ENCODE measurements at places on chromosomes 12 and 14. TPM values are rescaled to one million over a fixed set of nuclear protein-coding genes. Genes with fewer than 3 reads are reported as not detected.

GRCh38 chr14:29906256-29906870 lies 21.3 kb downstream of the PRKD1 start:
- no peak for DNase-seq

DNA sequence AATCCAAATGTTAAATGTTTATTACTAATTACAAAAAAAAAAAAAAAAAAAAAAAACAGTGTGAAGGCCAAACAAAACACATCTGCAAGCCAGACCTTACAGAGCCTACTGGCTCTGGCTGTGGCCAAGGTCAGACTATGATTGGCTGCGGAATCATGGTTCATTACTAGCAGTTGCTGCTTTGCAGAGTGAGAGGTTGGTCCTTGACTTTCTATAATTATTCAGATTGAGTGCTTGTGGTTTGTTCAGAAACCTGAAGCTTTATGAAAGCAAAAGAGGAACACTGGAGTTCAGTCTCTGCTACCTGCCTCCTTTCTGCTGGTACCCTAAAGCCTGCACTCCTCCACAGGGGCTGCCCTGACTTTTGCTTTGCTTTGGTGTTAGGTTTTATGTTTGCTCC lies 550.9 kb downstream of the BCL11B start:
- no peak for DNase-seq

DNA sequence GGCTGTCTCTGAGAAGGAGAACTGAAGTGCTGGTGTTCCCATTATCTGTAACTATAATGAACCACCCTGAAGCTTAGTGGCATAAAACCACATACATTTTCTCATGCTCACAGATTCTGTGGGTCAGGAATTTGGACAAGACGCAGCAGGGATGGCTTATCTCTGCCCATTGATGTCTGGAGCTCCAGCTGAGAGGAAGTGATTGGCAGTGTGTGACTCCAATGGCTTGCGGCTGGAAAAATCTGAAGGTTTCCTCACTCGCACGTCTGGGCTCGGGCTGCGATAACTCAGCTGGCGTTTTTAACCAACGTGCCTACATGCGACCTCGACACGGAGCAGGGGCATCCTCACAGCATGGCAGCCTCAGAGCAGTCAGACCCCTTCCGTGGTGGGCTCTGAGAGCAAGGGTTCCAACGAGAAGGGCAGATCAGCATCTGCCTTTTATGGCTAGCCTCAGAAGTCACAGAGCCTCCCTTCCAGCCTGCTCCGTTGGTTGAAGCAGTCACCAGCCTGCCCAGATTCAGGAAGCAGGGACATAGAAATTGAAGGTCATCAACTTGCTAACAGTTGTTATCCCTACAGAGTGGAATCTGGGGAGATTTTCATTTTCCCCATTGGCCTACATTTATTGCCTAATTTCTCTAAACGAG lies 143.3 kb upstream of the BCL2L14 start:
- DNase-seq: no peak

GRCh38 chr12:127558361-127558760 lies 708.6 kb upstream of the TMEM132C start:
- DNase-seq: no peak

DNA sequence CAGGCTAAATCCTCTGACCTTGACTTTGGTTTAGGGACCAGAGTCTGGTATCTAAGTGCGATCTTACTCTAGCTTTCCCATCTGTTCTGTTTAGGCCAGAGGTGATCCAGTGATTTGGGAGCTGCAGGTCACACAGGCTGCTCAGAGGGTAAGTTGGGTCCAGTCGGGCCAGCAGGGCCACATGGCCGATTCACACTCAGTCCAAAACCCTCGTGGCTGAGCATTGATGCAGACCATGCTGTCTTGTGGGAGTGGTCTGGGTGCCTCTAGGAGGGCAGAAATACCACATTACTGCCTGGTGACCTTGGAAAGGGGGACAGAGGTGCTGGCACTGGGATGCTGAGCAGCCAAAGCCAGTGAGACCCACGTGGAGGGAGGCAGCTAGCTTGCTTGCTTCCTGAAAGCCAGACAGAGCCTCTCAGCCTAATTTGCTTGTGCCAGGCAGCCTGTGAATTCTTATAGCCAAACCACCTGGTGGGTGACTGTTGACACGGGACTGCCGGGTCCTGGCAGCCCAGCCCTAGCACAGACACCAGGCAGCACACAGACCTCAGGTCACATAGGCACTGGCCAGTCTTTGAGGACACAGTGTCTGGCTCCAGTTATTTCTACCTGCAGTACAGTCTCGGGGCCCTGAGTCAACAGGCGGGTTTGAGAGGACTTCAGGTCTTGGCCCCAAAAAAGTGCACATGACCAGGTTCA lies 31.7 kb downstream of the ESRRB start:
- DNase-seq: no peak

DNA sequence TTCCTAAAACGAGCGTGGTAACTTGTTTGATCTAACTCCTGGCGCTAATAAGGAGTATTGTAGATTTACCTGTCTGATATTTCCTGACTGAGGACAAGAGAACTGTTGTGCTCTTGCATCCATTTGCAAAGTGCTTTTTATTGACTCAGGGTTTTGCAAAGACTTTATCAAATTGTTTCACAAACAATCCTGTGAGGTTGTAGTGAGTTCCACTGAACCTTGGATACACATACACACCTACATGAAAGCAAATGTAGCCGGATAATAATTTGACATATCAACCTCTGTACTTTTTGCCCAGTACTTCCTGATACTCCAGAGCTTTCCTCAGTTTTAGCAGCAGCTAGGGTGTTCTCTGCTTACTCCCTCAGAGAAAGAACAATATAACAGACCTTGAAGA lies 6.7 kb upstream of the PTGER2 start:
- no peak for DNase-seq

- peak; percentile 43 for DNase-seq
Measured at GRCh38 chr14:103073876-103074728, 9.9 kb upstream of the LBHD2 start.

Gene TAS2R9
- not detected for total RNA-seq

Gene ARMH4
- total RNA-seq: 0.96 TPM

- DNase-seq: no peak
Measured at GRCh38 chr12:119181944-119182343, 3.2 kb downstream of the HSPB8 start.

- no peak for DNase-seq
Measured at GRCh38 chr12:76909290-76909689, 30.5 kb upstream of the CSRP2 start.

Gene SMIM41
- not detected for total RNA-seq

DNA sequence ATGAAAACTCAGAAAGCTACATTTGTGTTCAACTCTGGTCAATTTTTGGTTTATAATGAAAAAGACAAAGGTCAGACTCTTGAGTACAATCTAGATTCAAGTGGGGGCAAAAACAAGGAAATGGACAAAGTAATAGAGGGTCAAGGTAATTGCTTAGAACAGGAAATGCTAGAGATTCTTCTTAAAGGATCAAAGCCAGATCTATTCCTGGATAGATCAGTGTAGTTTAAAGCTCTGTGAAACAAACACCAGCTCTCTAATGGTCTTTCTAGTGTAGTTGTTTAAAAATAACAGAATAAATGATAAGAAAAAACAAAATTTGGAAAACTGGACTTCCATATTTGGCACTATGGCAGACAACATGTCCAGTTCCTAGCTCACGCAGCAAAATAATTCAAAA lies 70.7 kb upstream of the SLC8A3 start:
- DNase-seq: no peak

Gene VRTN
- total RNA-seq: 0.08 TPM

- no peak for DNase-seq
Measured at GRCh38 chr14:72478471-72478893, 415.4 kb downstream of the DPF3 start.

DNA sequence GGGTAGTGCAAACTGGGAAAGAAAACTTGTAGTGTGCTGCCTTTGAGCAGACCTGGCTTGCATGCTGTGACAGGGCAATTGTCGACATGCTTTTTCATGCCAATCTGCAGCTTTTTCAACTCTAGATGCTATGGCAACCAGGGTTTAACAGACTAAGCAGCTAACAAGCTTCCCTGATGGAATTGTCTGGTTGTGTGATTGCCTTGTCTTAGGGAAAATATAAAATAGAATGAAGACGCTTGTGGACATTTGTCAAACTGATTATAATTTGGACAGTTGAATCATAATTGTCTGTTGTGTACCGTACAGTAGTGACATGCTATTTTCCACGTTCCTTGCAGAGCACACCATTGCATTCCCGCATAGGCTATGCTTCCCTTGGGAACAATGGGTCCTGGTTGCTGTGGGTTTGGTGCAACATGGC lies 113.0 kb downstream of the FOXG1 start:
- no peak for DNase-seq

Gene GPR162
- total RNA-seq: 1.3 TPM

DNA sequence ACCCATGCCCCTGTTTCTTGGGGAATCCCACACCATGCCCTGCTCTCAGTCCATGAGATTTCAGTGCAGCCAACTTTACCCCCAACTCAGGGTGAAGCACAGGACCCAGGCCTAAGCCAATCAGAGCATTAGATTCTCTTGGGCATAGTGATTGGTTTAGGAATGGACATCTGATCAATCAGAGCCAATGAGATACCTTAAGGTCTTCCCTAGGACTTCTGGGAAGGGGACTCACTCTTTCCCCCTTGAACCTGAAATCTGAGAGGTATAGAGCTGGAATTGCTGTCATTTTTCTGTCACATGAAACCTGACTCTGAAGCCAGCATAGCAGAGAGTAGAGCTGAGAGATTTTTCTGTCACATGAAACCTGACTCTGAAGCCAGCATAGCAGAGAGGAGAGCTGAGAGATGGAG lies 127.1 kb downstream of the ZFP36L1 start:
- DNase-seq: peak; percentile 40

DNA sequence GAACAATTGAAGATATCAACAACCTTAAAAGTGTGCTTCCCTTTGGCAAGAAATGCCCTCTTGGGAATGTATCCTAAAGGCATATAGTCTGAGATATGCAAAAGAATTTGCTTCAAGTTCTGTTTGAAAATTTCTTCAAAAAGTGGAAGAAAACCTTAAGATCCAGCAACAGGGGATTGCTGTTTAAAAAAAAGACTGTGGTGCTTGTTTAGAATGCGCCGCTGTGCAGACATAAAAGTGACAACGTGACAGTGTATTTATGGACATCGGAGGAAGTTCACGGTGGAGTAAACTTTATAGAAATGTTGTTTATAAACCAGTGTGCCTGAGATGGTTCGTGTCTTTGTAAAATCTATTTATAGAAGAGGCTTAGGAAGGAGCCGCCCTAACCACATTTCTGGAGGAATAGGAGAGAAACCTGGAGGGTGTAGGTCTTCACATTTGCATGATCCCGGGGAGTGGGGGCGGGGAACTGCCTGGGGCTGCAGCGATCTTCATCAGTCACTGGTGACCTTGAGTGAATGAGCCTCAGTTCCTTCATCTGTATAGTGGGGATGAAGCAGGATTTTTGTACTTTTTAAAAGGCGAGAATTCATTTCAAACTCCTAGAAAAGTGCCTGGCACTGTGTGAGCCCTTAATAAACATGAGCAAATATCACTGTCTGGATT lies 27.5 kb downstream of the ADGRD1 start:
- DNase-seq: no peak

- DNase-seq: no peak
Measured at GRCh38 chr12:51434305-51434704, 9.7 kb downstream of the SLC4A8 start.

Gene CTSG
- total RNA-seq: 0.55 TPM

- no peak for DNase-seq
Measured at GRCh38 chr12:79174626-79175025, 310.1 kb downstream of the SYT1 start.

- no peak for DNase-seq
Measured at GRCh38 chr14:61147381-61147821, 133.7 kb downstream of the TMEM30B start.

GRCh38 chr12:131641315-131641714 lies 69.6 kb upstream of the SFSWAP start:
- DNase-seq: no peak

GRCh38 chr12:112198120-112198733 lies 72.9 kb downstream of the TRAFD1 start:
- DNase-seq: peak; percentile 61

- DNase-seq: peak; percentile 77
Measured at GRCh38 chr12:120356567-120357030, 12.4 kb downstream of the MSI1 start.

GRCh38 chr12:52066346-52067080 lies 3.3 kb upstream of the ATG101 start:
- DNase-seq: no peak

Gene VIPAS39
- 8.2 TPM for total RNA-seq

Gene BIN2
- total RNA-seq: 2.7 TPM

- DNase-seq: no peak
Measured at GRCh38 chr12:104501660-104502059, 44.9 kb downstream of the CHST11 start.

DNA sequence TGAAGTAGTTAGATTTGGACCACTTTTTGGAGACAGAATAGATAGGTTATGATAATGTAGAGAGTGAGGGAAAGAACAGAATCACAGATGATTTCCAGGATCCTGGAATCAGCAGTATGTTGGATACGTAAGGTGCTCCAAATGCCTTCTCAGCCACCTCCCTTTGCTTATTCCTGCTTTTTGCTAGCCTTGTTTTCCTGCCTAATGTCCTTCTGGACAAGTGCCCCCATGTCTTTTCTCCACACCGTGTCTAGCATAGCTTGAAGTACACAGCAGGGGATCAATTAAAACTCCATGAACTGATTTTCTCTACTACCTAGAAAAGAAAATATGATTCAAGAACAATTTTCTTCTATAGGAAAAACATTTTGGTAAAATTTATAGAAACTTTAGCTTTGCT lies 144.0 kb downstream of the SYT1 start:
- DNase-seq: no peak

- no peak for DNase-seq
Measured at GRCh38 chr12:24519759-24520158, 429.1 kb downstream of the BCAT1 start.

GRCh38 chr12:110123919-110124268 lies 263 bp upstream of the IFT81 start:
- no peak for DNase-seq

DNA sequence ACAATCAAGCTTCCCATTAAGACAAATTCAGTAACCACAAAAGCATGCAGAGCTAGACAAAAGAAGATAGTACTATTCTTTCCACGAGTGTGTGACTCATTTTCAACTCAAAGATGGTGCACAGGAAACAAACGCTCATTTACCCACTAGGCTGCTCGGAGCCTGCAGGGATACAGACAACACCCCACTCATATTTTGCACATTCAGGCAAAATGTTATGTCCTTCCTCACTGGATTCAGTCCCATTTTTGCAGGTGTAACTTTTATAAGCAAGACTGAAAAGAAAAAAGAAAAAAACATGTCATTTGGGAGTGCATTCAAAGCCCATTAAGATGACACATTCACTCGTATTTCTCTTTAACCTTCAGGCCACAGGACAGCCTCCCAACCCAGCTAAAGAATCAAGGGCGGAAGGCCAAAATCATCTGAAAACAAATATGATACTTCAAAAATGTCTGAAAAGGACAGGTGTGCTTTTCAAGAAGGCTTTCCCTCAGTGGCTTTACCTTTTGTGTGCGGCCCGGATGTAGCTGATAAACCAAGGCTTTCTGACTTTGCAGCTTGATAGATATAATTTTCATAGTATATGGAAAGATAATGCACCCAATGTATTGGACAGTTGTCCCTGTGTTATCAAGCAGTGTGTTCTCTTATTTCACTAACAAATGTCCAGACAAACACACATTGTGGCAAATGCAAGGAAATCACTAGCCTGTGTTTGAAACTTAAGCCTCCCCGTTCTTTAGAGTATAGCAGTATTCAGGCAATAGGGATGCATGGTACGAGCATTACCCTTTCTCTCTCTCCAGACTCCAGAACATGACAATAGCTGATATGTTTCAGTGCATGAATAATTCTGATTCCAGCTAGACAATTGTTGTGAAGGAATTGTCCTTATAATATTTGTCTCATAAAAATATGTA lies 147.8 kb upstream of the KRR1 start:
- no peak for DNase-seq

- DNase-seq: no peak
Measured at GRCh38 chr14:104187931-104188726, 49.7 kb downstream of the KIF26A start.

- no peak for DNase-seq
Measured at GRCh38 chr12:84336231-84336630, 576.4 kb downstream of the SLC6A15 start.

Data from left lobe of liver (tissue), 2 donors.